ENCODE measurements at places on chromosomes 11 and 22.
A peak's percentile ranks its signal among the peaks of the same experiment; 100 is the strongest.

DNA sequence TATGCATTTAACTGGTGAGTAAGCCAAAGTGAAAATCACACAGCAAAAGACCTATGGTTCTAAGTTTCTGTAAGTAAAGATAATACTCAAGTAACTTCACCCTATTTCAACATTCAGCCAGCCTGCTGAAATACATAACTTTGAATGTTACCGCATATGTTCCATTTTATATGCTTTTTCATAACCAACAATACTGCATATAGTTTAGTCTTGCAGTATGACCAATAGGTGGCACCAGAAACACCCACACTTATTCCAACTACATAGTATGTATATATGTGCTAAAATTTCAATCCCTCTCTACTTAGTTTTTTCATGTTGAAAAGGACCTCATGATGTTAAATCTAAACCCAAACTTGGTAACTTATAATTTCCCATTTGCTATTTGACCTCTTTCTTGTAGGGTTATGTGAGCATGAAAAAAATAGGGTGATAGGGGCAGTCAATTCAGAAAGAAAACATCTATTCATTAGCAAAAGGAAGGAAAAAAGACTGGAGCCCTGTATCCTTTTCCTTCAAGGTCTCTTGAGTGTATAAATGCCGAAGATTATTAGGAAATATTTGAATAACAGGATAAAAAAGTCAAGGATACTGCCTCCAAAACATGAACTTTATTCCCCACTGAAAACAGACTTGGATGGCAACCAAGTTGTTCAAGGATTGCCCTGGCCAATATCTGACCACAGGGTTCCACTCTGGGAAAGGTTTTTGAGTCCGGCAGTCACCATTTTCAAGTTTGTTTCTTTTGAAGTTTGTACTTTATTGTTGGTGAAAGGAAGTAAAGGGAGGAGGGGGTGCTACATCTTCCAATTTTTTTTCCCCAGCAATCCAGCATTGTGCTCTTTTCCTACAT is 23.8 kb upstream of the FZD4 start:
- DNase-seq = no peak

DNA sequence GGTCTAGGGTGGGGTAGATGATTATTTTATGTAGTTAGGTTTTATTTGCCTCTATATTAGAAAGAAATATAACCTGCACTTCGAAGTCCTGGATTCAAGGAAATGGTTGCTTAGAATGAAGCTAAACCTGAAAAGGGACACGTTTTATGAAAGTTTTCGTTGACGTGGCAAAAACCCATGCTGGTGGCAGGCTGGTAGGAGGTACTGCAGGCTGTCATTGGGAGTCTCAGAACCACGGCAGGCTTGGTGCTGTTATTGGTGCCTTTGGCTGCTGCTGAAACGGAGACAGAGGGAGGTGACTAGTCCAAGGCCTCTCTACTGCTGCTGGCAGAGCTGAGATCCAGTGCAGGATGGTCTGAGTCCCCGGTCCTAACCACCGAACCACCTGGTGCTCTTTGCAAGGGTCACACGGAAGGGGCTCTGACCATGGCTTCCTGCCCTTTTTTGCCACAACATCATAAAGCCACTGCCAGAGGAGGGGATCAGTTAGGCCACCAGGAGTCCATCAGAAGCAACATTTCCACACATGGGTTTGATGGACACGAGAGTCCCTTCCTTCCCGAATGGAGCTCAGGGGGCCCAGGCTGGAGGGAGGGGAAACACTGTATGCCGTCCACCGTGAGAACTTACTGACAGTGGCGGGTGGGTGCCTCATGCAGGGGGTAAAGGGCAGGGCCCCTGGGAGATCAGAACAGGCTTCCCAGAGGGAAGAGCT is 13.4 kb downstream of the CSF2RB start:
- DNase-seq = no peak

GRCh38 chr11:103043826-103044678 is 47.9 kb downstream of the DCUN1D5 start:
- DNase-seq = no peak

GRCh38 chr11:117928446-117929141 is 608 bp downstream of the TMPRSS13 start:
- DNase-seq = no peak

GRCh38 chr11:114358716-114359115 is 41.6 kb downstream of the C11orf71 start:
- DNase-seq = no peak

DNA sequence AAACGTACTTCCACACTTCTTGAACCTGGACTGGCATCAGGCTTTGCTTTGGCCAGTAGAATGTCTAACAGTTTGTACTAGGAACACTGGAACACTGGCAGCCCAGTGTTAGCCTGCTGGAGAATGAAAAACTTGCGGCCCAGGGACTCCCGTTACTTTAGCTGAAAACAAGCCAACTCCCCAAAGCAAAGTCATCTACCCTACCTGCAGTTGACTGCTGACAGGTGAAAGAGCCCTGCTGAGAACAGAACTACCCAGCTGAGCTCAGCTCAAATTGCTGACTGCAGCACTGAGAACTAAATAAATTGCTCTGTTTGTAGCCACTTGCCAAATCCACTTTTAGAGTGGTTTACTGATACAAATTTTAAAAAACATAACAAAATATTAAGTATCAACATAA is 342.5 kb downstream of the LRRC4C start:
- DNase-seq = no peak

DNA sequence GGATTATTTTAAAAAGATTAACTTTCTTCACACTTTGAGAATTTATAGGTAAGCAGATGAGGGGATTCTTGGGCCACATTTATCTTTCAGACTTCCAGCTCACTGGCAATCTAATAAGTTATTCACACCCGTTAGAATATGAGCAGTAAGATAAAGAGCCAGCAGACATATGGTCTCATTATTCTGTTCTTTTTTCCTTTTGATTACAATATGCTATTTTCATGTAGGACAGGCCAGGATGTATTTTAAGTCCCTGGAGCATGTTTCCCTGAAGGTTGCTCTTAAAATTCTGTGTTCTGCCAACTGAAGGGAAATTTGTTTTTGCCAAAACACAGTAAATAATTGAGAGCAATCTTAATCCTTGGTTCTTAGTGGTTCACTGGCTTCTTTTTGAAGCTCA is 22.2 kb downstream of the PDHX start:
- DNase-seq = no peak

DNA sequence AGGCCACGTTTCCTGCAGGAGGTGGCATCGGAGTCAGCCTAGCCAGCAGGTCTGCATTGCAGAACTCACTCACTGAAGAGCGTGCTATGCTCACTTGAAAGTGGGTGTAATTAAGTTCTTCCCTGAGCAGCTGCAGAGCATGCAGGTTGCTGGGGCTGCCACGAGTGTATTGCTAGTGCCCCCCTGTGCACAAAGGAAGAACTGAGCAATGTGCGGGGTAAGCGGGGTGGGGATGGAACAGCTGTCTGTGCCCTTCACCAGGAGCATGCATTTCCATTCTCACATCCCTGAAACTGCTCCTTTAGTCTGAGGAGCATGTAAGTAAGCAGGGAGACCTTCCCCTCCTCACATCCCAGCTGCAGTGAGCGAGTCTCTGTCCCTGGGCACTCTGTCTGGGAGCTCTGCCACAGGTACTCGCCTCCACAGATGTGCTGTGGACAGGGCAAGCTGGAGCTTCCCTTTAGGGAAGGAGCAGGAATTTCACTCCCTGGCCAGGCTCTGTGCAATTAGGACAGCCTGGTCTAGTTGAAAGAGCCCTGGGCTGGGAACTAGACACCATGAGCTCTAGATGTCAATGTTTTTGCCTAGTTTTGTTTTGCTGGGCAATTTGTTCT is 1031.8 kb downstream of the NTM start:
- DNase-seq = peak; percentile 13

GRCh38 chr11:32884770-32885384 is 7.7 kb upstream of the QSER1 start:
- no peak for DNase-seq

DNA sequence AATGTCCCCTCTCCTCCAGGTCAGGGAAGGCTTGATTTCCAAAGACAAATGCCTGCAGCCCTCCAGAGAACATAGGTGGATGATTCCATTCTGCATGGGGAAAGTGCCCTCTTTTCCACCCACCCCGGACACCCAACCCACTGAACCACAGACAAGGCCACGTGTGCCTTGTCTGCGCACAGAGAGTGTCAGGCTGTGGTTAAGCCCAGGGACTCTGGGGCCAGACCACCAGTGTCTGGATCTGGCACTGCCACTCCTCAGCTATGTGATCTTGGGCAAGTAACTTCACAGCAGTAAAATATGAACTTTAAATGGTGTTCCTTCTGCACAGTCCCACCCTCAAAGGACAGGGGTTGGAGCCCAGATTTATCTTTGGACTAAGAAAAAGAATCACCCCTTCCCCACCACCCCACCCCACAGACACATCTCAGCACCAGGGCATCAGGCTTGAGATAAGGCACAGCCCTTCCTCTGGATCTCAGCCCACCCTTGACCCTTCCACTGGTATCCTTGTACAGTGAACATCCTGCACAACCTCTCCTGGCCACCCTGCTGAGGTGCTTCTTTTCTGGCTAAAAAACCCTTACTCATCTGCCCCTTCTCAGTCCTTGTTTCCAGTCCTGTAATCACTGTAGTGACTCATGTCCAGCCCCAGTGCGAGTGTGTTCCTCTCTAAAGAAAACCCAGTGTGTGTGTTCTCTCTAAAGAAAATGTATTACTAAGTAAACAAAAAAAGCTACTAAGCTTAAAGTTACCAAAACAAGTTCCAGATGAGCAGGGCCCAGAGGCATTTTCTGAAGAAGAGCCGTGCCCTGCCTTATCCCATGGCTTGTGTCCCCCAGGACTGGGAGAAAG is 1.9 kb upstream of the PTGDR2 start:
- no peak for DNase-seq

GRCh38 chr11:114315749-114316368 is 19.7 kb downstream of the NNMT start:
- DNase-seq = no peak

DNA sequence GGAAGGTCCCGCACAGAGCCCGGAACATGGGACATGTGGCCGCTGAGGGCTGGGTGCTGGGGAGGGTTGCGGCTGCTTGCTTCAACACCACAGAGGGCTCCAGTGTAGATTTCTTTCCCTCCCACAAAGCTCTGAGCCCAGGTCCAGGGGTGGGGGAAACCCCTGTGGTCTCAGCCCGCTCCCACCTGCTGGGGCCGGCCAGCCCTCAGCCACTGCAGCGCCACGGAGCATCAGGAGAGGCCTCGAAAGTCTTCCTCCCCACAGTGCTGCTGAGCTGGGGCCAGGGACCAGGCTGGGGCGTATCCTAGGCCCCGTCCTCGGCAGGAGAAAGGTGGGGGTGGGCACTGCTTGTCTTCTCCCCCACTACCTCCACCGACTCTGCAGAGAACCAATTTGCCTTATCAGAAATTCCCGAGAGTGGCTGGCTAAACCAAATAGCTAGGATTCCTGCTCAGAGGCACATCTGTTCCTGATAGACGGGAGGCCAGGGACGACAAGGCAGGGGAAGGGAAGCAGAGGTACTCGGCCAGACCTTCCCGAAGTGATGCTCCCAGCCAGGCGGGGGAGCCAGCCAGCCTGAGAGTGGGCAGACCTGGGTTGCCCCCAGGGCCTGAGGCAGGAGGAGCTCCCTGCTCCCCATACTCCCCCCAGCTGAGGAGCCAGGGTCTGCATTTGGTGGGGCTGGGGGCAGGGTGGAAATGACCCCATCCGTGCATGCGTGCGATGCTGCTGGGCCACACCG is 18.7 kb downstream of the IGF2 start:
- DNase-seq = no peak

DNA sequence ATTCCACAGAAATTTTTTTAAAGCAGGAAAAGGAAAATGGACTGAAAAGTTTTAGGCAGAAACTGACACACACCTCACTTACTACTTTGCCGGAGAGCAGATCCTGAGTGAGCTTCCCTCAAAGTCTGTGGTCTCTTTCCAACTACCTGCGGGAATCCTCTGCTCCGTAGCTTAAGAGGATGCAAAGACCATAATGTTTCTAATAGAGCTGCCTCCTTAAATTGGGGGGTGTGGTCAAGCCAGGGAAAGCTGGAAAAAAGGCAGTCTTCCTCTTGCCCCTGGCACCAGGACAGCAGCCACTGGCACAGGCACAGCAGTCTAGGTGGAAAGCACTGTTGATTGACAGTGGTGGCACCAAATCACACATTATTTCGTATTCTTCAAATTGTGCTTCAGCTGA is at the start of gene ETS1:
Gene ETS1, minus strand, starts transcription at position 144 of the 400 bp plus-strand sequence. CDS start 14,428 bp downstream, outside the sequence.
- no peak for DNase-seq

DNA sequence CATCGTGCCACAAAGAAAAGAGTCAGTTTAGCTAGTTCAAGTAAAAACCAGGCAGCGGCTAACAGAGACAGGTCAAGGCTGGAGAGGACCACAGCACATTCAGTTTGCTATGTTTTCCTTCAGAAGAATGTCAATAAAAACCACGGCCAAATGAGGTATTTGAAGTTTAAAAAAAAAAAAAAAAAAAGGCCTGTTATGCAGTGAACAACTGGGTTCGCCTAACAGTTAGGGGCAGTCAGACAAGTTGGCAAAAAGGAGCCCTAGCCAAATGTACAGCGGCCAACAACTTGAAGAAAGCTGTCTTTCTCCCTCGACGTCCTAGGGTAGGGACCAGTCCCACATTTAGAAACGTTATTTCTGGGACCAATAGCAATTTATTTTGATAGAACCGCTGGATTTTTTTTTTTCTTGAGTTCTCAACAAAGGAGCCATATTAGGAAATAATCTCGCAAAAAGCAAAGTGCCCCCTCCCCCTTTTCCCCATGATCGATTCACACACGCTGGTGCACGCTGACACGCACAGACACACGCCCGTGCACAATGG is 237.8 kb downstream of the TTC28 start:
- DNase-seq = no peak

- DNase-seq = no peak
These were observed 49.8 kb downstream of the DKK3 start for GRCh38 chr11:11958403-11959231.

GRCh38 chr11:65606876-65607613 is 7.0 kb downstream of the MAP3K11 start:
- peak; percentile 67 for DNase-seq

DNA sequence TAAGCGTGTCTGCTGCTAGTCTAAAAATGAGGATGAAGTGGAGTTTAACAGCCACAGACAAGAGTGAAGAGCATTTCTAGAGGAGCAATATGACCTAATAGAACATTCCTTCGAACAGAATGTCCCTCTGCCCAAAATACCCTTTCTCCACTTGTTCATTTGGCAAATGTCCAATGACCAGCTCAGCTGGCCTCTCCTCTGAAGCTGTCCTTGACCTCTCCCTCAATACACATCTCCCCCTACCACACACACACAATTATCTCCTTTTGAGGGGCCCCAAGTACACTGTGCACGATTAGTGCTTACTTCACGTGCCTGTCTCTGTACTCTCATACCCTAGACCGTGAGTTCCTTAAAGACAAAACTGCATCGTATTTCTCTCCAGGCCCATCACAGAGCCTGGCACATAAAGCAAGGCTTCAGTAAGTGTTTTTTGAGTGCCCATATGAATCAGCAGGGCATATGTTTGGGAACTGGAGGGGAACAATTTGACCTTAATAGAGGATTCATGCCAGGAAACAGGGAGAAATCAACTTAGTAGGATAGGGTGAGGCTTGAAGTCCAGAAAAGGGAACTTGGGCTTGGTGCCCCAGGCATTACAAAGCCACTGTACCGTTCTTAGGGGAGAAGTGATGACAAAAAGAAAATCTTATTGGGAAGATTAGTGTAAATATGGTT is 18.1 kb upstream of the NCAM1 start:
- DNase-seq = no peak
